ENCODE measurements at places on chromosomes 6 and 20.

- no peak for DNase-seq
Measured at GRCh38 chr6:112362812-112363570, 15.9 kb downstream of the RFPL4B start.

DNA sequence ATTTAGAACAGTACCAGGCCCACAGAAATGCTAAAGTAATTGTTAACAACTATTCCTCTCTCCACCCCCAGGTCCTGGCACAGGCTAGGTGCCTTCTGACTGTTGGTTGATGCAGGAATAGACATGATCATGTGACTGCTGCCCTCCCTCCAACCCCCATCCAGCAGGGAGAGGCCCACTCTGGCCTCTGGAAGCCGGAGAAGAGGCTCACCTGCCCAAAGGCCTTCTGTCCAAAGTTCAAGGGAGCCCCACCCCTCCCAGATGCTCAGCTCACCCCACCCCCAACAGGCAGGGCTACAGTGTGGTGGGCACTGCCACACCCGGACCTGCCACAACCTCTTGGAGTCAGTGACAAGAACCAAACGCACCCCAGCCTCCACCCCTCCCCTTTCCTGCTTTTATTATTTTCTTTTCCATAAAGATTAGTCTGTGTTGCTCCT, 26.9 kb upstream of the FOXP4 start:
- no peak for DNase-seq

- no peak for DNase-seq
Measured at GRCh38 chr6:168190014-168190405, 111.0 kb upstream of the FRMD1 start.

DNA sequence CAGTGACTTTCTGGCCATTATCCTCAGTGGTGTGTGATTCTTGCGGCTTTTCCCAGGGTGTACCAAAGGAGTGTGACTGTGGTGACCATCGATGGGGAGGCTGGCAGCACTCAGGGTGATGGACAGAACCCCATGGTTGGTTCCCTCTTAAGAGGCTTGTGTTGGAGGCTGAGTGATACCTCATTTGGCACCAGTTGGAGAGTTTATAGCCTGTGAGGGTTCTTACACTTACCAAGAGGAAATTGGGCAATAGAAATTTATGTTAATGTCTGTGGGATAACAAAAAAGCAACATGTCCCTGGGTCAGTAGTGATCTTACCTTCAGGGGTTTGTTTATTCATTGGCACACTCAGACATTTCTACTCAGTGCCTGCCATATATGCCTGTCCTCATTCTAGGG, 37.2 kb downstream of the DAAM2 start:
- no peak for DNase-seq

GRCh38 chr6:133983099-133983939, 30.3 kb downstream of the TBPL1 start:
- DNase-seq = peak; percentile 42

DNA sequence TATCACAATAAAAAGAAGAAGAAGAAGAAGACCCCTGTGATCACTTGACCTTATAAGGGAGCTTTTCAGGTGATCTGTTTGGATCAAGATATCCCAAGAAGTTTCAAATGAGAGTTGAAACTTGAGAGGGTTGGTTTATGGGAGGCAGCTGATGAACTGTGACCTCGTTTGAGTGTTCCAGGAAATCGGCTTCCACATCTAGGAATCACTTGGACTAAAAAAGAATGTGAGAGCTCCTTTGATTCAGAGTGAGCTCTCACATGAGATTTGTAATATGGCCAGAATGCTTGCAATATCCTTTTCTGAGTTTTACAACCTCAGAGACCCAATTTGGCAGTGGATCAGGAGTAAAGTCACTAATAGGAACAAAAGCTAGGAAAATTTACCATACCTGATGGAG, 228.1 kb downstream of the ATXN1 start:
- DNase-seq = no peak

DNA sequence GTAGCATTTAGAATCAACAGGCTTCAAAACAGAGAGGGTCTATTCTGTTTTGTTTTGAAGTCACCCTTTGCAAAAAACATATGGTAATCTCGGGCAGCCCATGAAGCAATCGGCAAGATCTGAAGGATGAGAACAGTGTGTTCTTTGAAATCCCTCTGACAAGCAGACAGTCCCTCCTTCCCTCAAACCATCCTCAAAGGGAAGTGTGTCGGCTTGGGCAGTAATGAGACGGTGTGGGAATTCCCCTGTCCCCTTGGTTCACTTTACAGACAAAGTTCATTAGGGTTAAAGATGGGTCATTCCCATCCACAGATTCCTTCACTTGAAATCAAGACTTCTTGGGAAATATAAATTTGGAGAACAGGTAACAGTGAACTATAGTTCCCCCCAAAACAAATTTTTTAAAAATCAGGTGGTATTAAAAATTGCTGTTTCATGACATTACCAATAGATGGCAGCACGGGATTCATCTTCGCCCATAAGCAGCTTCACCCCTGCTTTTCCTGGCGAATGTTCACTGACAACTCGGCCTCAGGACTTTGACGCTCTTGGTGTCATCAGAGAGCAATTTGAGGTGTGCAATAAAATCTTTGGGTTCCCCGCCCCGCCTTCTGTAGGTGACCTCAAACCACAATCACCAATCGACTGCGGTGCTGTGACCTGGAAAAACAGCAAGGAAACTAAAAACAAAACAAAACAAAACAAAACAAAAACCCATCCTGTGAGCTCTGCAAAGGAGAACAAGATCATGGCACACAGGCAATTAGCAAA, 159.3 kb upstream of the TNFAIP3 start:
- DNase-seq = peak; percentile 63

DNA sequence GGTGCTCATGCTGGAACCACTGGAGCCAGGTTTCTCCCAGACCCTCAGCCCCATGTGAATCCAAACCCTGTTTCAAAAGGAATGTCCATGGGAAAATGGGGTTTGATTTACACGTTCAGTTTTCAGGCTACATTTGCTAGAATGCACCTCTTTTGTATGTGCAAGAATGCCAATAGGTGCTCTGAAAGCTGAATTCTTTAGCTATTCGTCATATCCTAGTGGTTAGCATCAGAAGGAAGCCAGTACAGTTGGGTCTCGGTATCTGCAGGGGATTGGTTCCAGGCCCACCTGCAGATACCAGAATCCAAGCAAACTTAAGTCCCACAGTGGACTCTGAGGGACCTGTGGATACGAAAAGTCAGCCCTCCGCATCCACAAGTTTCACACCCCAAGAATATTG, 93.4 kb downstream of the UST start:
- no peak for DNase-seq

DNA sequence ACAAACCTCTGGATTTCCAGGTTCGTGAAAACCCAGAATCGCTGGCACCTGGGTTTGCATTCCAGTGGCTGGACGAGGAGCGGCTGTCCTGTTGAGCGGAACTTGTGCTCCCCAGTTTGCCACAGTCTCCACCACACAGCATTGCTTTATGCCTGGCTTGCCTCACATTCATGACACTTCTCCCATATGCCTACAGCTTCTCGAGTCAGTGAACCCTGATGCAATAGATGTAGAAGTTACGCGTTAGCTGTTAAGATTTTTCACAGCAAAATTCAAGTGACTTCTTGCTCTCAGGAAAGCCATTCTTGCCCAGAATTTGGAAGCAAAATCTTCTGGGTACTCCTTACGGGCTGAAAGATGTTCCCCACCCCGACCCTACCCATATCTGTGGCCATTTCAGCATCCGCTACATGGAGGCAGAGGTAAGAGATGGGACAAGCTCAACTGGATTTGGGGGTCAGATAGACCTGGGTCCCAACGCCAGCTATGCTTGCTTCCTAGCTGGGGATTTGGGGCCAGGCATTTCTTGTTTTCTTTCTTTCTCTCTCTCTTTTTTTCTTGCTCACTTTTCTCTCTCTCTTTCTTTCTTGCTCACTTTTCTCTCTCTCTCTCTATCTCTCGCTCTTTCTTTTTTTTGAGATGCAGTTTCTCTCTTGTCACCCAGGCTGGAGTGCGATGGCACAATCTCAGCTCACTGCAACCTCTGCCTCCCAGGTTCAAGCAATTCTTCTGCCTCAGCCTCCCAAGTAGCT, 12.4 kb upstream of the GDAP1L1 start:
- no peak for DNase-seq

- DNase-seq = no peak
Measured at GRCh38 chr6:164102693-164103092, 688.2 kb downstream of the QKI start.

DNA sequence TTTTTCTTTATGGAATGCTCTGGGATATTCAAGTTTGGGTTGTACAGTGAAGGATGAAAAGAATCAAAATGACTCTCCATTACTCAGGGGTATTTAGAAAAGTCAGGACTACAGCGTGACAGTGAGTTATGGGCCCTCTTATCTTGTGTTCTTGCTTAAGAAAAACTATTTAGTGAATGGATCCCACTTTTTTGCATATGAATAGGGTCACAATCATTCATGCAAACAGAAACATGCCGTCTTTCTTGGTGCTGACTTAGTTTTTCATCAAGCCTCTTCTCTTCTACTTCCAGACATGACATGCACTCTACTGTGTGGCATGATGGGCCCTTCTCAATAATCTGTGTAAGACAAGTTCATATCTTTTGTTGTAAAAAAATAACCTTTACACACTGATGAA, 488.4 kb upstream of the MMS22L start:
- DNase-seq = no peak

DNA sequence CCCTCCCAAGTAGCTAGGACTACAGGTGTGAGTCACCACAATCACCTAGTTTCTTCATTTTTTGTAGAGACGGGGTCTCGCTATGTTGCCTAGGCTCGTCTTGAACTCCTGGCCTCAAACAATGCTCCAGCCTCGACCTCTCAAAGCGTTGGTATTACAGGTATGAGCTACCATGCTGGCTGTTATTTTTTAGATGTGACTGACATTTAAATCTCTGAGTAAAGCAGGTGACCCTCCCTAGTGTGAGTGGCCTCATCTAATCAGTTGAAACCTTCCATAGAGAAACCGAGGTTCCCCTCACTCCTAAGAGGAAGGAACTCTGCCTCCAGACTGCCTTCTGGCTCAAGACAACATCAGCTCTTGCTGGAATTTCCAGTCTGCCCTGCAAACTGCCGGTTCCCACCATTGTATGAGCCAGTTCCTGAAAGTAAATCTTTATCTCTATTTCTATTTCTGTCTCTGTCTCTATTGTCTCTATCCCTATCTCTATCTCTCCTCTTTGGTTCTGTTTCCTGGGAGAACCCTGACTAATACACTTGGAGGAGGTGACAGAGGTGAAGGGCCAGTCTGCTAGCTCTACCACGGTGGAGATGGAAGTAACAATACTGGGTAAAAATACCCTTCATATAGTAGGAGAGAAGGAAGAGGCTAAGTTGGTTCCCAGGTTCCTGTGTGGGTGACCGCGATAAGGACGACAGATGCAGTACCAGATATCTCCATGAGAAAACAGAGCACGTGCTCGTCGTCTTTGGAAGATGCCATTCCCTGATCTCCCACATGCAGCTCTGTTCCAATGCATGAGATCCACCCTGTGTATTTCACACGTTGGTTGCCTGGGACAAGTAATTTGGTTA, 81.0 kb downstream of the MYB start:
- no peak for DNase-seq

- no peak for DNase-seq
Measured at GRCh38 chr6:121443971-121444541, 8.6 kb downstream of the GJA1 start.

DNA sequence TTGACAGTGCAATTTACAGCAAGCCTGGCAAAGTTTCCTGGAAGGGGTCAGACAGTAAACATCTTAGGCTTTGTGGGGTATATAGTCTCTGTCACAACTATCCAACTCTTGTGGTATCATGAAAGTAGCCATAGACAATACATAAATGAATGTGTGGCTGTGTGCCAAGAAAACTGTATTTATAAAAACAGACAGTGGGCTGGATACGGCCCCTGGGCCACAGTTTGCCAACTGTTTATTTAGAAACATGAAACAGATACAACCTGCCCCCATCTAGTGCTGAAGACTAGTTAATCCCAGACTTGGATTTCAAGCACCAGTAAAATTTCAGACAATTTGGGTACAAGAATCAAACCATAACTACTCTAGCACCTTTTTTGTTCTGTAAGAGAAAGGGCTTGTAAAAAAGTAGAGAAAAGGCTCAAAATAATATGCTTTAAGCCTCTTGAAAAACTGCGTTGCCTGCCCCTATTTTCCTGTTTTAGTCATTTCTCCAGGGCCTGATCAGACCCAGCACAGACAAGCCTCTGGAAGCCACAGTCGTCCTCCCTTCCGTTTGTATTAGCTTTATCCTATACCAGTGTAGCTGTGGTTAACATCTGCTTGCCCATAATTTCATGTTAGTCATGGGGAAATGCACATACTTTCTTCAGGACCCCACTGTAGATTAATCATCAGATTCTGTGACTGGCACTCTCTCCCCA, 30.8 kb downstream of the JAG1 start:
- DNase-seq = no peak

GRCh38 chr6:44131892-44132291, 4.5 kb downstream of the TMEM63B start:
- DNase-seq = no peak

GRCh38 chr20:19430641-19431315, 218.3 kb downstream of the SLC24A3 start:
- no peak for DNase-seq

- no peak for DNase-seq
Measured at GRCh38 chr20:58874469-58874868, 22.0 kb downstream of the GNAS start.

- DNase-seq = no peak
Measured at GRCh38 chr6:10617008-10617696, 77.3 kb downstream of the C6orf52 start.

GRCh38 chr6:106100755-106101154, 14.6 kb downstream of the PRDM1 start:
- no peak for DNase-seq

DNA sequence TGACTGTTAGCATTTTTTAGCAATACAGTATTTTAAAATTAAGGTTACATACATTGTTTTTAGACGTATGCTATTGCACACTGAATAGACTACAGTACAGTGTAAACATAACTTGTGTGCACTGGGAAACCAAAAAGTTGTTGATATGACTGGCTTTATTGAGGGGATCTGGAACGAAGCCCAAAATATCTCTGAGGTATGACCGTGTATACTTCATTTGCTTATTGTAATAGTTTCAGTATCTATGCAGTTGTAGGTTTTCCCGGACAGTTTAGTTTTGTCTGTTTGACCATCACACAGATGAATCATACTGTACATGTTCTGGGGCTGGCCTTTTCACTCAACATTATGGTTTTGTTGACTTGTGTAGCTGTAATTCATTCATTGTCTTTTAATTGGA, 6.9 kb upstream of the ZBTB12 start:
- DNase-seq = no peak

- DNase-seq = no peak
Measured at GRCh38 chr6:140001821-140002341, 627.4 kb upstream of the CITED2 start.

Data from activated T-cell treated with anti-CD3 and anti-CD28 coated beads, Interleukin-2, amount 50 U/mL, for 4 hours (primary cell).